ENCODE measurements at places on chromosomes 3 and 15.

DNA sequence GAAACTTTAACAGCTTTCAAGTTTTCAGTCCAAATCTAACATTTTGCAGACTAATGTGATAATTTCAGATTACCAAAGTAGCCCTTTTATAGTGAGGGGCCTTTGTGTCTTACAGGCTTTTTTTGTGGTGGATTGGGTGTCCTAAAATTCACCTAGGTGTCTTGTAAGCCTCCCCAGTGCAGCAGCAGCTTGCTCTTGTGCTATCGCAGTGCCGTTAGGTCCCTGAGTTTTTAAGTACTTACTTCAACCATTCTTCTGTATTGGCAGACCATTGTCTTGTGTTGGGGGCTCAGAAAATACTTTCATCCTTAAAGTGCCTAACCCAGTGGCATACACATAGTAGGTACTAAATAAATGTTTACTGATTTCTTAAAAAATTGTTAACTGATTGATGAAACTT is 2.1 kb downstream of the PDE8A start:
- DNase-seq = peak; percentile 29

DNA sequence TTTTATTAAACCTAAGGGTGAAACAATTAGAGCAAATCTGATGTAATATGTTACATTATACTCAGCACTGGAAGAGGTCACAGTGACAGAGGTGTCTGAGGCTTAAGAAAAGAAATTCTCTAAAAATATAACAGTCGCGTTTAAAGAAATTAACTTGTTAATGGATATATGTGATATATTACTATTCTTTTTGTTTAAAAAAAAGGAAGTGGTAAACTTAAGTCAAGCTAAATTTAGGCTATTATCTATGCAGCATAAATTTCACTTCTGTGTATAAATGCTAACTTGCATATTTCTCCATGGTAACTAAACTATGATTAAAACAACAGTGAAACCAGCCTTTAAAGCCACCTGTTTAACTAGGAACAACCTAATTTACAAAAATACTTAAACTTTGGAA is 191.3 kb downstream of the FOXP1 start:
- no peak for DNase-seq

GRCh38 chr15:70072479-70072878 is 25.2 kb downstream of the TLE3 start:
- no peak for DNase-seq

DNA sequence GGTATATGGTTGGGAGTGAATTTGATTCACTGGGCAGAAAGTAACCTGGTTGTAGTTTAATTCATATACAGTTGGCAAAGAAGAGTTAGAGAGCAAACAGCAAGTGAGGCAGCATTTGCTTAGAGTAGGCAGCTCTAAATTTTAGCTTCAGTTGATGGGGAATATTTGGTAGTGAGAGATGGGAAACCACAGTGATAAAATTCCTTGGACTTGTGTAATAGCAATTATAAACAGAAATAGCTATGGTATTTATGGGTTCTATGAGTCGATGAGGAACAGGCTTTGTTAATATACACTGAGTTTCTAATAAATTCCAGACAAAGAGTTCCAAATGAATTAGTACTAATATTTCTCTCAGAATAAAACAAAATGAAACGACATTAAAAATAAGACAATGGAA is 894.0 kb downstream of the ROBO2 start:
- DNase-seq = no peak

DNA sequence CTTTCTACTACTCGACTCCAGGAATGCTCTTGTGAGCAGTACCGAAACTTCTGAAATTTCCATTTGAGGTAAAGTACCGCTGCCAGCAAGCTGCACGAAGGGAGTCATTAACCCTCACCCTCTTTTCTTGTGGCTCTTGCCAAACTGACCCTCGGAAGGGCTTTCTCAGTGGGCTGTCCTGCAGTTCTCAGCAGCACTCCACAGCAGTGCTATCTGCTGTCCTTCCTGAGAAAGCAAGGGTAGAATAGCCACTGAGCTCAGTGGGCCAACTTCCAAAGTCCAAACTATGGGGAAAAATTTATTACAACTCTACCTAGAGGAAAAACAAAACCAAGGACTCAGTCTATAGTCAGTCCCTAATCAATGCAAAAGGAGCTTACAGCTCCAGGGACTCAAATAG is 38.5 kb upstream of the COL8A1 start:
- DNase-seq = no peak

- no peak for DNase-seq
Observed at GRCh38 chr3:32325201-32325600, 66.5 kb upstream of the CMTM7 start.

All from dermis blood vessel endothelial cell (primary cell).